Bronchial smooth muscle cell (primary cell): ENCODE measurements at places on chromosomes 2 and 18. TPM values are rescaled to one million over a fixed set of nuclear protein-coding genes. Genes with fewer than 3 reads are reported as not detected.

The OTX1 gene
- under 0.01 and 0.32 TPM in 2 replicates for total RNA-seq

The LRPPRC gene
- 41.9 and 49.0 TPM in 2 replicates for total RNA-seq

The MAL gene
- 0.16 and 0.17 TPM in 2 replicates for total RNA-seq

The IFT172 gene
- total RNA-seq: 32.3 and 51.1 TPM in 2 replicates

The TBR1 gene
- total RNA-seq: not detected in 2 replicates

The IL1RN gene
- 0.16 TPM in 1 of 2 replicates, not detected in the other for total RNA-seq

The GPR55 gene
- not detected in 2 replicates for total RNA-seq

The ALK gene
- under 0.01 and 0.16 TPM in 2 replicates for total RNA-seq

The NETO1 gene
- 0.16 TPM in 1 of 2 replicates, not detected in the other for total RNA-seq

The ABCG5 gene
- not detected in 2 replicates for total RNA-seq

The RNU2-63P gene
- 17.5 and 251 TPM in 2 replicates for total RNA-seq

The AQP12B gene
- total RNA-seq: not detected in 2 replicates

The SMAD7 gene
- 16.9 and 19.5 TPM in 2 replicates for total RNA-seq

The ZAP70 gene
- total RNA-seq: 0.09 and 0.16 TPM in 2 replicates

The THADA gene
- 28.4 and 40.4 TPM in 2 replicates for total RNA-seq

The SESTD1 gene
- total RNA-seq: 33.7 and 36.7 TPM in 2 replicates

The WDR75 gene
- total RNA-seq: 29.6 and 40.8 TPM in 2 replicates

The TMEM17 gene
- total RNA-seq: 1.9 and 2.5 TPM in 2 replicates

The POTEJ gene
- not detected in 2 replicates for total RNA-seq

The REEP1 gene
- total RNA-seq: under 0.01 TPM in 1 of 2 replicates, not detected in the other

The REG3A gene
- not detected in 2 replicates for total RNA-seq

The HOXD8 gene
- not detected in 2 replicates for total RNA-seq

The CRYBA2 gene
- not detected in 2 replicates for total RNA-seq

The MROH2A gene
- total RNA-seq: under 0.01 TPM in 1 of 2 replicates, not detected in the other

The UGT1A5 gene
- total RNA-seq: not detected in 2 replicates

The TRIM43 gene
- not detected in 2 replicates for total RNA-seq

The CRYGD gene
- total RNA-seq: not detected in 2 replicates

The FSHR gene
- under 0.01 TPM in 1 of 2 replicates, not detected in the other for total RNA-seq

The PTPRM gene
- total RNA-seq: 32.0 and 38.7 TPM in 2 replicates

The ANKRD62 gene
- total RNA-seq: not detected in 2 replicates

The SERPINB5 gene
- total RNA-seq: 0.16 and 0.34 TPM in 2 replicates

The MAPK4 gene
- total RNA-seq: under 0.01 TPM in 1 of 2 replicates, not detected in the other

The KCNIP3 gene
- 1.4 and 1.6 TPM in 2 replicates for total RNA-seq
